ENCODE measurements at places on chromosomes 11 and 22. TPM values are rescaled to one million over a fixed set of nuclear protein-coding genes. Genes with fewer than 3 reads are reported as not detected.

Gene RFPL3
- total RNA-seq = not detected

Gene PNPLA5
- total RNA-seq = not detected

Gene TMEM45B
- not detected for total RNA-seq

Gene NPAT
- 22.9 TPM for total RNA-seq

Gene CAPN5
- total RNA-seq = 4.5 TPM

Gene NAALADL1
- total RNA-seq = not detected

GRCh38 chr11:69292221-69292648, 1.7 kb upstream of the MYEOV start:
- peak; percentile 67 for DNase-seq
- no peaks in the 10 kb centered on the region for H3K27me3 ChIP-seq
- no peak overlapping the region for H3K4me3 ChIP-seq
- H3K4me1 ChIP-seq = peaks cover 20% of the 10 kb centered on the region
- H3K27ac ChIP-seq = no peak overlapping the region
- no peaks in the 10 kb centered on the region for H3K36me3 ChIP-seq

DNA sequence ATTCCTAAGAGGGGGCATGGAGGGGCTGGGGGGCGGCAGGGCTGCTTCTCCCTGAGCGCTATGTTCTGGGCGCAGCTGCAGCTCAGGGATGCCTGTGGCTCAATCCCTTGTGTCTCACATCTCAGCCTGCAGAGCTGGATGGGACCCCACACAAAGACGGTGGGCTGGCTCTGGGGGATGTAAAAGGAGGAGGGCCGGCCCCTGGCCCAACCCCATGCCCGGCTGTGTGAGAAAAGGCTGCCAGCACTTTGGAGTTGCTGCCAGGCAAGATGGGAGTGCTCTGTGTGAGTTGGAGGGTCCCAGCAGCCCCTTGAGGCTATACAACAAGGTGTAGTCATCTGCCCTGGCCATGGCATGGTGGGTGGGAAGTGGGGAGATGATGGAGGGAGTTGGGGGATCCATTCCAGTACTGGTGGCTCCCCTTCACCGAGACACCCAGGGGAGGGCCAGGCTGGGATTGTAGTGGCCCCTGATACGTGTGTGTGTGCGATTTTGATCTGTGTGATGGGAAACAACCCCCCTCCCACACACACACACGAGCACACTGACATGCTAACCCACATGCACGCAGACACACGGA, 1.3 kb upstream of the TBX10 start:
- no peaks in the 10 kb centered on the region for H3K4me1 ChIP-seq
- DNase-seq = no peak
- H3K36me3 ChIP-seq = no peaks in the 10 kb centered on the region
- no peak overlapping the region for H3K27ac ChIP-seq
- no peak overlapping the region for H3K4me3 ChIP-seq

DNA sequence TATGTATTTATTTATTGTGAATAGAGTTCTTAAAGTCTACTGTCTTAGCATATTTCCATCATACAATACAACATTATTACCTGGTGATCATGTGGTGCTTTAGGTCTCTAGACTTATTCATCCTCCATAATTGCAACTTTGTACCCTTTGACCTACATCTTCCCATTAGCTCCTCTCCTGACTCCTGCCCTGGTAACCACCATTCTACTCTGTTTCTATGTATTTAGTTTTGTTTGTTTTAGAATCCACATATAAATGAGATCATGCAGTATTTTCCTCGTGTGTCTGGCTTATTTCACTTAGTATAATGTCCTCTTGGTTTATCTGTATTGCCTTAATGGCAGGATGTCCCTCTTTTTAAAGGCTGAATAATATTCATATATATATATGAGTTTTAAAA, 22.7 kb downstream of the NCAM1 start:
- DNase-seq = no peak
- no peaks in the 10 kb centered on the region for H3K27me3 ChIP-seq
- H3K4me1 ChIP-seq = no peaks in the 10 kb centered on the region

DNA sequence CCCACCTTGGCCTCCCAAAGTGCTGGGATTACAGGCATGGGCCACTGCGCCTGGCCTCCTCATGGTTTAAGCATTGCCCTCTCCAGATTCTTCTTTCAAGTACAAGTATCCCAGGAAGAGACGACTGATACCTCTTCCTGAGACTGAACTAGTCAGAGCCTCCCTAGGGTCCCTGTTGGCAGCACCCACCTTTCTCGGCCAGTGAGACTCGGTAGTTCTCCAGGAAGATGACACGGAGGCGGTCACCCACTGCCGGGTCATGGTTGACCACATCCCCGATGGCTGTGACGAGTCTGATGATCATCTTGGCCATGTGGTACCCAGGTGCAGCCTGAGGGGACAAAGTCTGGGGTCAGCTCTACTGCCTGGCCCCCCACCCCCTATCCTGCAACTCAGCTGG, 7.2 kb upstream of the RASGRP2 start:
- no peak for DNase-seq
- no peak overlapping the region for H3K4me3 ChIP-seq
- H3K36me3 ChIP-seq = no peaks in the 10 kb centered on the region
- H3K27me3 ChIP-seq = no peaks in the 10 kb centered on the region

DNA sequence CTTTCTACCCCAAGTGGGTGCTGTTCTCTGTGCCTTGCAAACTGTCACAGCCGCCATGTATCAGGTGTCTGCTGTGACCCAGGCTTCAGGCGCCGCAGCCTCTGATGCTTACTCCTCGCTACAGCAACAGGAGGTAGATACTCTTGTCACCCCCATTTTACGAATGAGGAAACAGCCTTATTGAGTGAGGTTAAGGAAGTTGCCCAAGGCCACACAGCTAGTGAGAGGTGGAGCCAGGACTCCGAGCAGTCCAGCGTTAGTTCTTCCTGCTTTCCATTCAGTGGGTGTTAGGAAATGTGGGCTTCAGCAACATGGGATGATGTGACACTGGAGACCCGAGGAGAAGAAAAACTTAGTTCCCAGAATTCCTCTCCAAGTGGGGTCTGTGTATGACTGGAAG, 14.3 kb downstream of the RNF215 start:
- H3K4me3 ChIP-seq = no peak overlapping the region
- no peak for DNase-seq
- no peaks in the 10 kb centered on the region for H3K36me3 ChIP-seq
- peaks cover 9% of the 10 kb centered on the region for H3K4me1 ChIP-seq
- H3K27ac ChIP-seq = no peak overlapping the region

GRCh38 chr11:35006389-35007128, 90.1 kb downstream of the PDHX start:
- peaks cover 22% of the 10 kb centered on the region for H3K4me1 ChIP-seq
- no peak for DNase-seq
- no peaks in the 10 kb centered on the region for H3K36me3 ChIP-seq
- no peak overlapping the region for H3K27ac ChIP-seq

Gene MS4A6E
- total RNA-seq = not detected

Gene CACNA1I
- not detected for total RNA-seq

GRCh38 chr22:16847271-16847670, 22.1 kb upstream of the XKR3 start:
- no peak for DNase-seq
- H3K4me1 ChIP-seq = no peaks in the 10 kb centered on the region
- no peak overlapping the region for H3K27ac ChIP-seq
- no peaks in the 10 kb centered on the region for H3K27me3 ChIP-seq

DNA sequence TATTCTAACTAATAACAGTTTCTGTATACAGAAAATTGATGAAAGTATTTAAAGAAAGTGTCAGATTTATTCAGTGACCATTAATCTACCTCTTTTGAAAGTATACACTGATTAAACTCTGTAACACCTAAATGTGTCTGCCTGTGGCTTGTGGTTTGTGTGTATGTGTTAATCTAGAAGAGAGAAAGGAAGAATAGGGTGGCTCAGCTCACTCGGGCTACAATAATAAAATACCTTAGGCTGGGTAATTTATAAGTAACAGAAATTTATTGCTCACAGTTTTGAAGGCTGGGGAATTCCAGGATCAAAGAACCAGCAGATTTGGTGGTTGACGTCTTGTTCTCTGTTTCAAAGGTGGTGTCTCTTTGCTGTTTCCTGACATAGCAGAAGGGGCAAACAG, 13.6 kb upstream of the OR5AS1 start:
- no peaks in the 10 kb centered on the region for H3K27me3 ChIP-seq
- no peak overlapping the region for H3K27ac ChIP-seq
- no peak overlapping the region for H3K4me3 ChIP-seq
- no peak for DNase-seq
- no peaks in the 10 kb centered on the region for H3K4me1 ChIP-seq

Gene DDX25
- not detected for total RNA-seq

Gene OR51G2
- not detected for total RNA-seq

- peak; percentile 21 for DNase-seq
- no peak overlapping the region for H3K4me3 ChIP-seq
- H3K27ac ChIP-seq = no peak overlapping the region
- no peaks in the 10 kb centered on the region for H3K36me3 ChIP-seq
- peaks cover 16% of the 10 kb centered on the region for H3K27me3 ChIP-seq
Measured at GRCh38 chr22:19604711-19605268, 80.6 kb upstream of the CLDN5 start.

- H3K27ac ChIP-seq = no peak overlapping the region
- no peaks in the 10 kb centered on the region for H3K4me1 ChIP-seq
- no peaks in the 10 kb centered on the region for H3K27me3 ChIP-seq
- no peak overlapping the region for H3K4me3 ChIP-seq
- DNase-seq = no peak
Measured at GRCh38 chr11:128741511-128741910, 47.6 kb downstream of the FLI1 start.

DNA sequence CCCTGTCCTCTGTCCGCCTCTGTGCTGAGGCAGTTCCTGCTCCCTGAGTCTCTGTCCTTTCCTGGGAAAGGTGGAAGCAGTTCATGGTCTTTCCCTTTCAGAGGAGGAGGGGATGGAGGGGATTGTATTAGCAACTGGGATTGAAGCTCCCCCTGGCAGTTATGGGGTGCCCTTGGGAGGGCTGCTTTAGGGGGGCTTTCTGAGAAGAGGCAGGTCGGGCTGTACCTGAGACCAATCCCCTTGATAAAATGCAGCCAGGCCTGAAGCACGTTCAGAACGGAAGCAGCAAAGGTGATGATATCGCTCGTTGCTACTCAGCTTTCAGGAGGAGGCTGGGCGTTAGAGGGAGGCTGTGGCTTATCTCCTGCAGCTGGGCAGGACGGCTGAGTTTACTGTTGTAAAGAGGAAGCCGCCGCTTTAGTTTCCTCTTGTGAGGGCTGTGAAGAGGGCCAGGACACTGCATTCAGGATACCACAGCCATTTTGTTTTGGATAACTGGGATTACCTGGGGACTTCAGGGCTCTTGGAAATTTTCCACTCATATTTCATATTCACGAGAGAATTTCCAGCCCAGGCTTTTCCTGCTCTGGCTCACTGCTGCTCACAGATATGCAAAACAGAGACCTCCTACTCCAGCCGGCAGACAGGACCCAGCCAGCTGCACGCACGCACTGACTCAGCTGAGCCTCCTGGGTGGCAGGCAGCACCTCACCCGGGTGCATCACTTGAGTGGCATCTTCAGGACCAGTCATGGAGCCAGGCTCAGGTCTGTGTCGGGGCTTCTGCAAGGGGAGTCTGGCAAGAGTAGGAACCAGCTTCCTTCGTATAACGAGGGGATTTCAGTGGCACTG, 798 bp downstream of the AMPD3 start:
- peak overlapping the region; percentile 57 for H3K4me3 ChIP-seq
- H3K27ac ChIP-seq = peak overlapping the region; percentile 87
- DNase-seq = peak; percentile 81
- H3K36me3 ChIP-seq = no peaks in the 10 kb centered on the region
- H3K27me3 ChIP-seq = no peaks in the 10 kb centered on the region
- H3K4me1 ChIP-seq = peaks cover 11% of the 10 kb centered on the region

Gene DEUP1
- total RNA-seq = not detected

Gene OR51B5
- total RNA-seq = 0.28 TPM

DNA sequence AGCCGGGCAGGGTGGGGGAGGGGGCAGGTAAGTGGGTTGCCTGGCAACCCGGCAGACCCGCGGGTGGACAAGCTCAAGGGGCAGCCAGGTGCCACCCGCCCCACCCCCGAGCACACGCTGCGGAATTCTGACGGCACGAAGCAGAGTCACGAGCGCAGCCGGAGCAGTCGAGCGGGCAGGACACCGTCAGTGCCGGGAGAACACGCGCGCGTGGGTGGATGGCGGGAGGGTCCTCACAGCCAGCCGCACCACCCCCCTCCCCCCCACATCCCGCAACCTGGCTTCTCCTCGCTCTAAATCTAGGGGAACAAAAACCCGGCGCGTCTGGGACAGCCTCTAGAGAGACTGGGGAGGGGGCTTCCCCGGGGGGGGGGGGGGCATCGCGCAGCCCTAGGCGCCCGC, 133.1 kb upstream of the HSD17B12 start:
- H3K4me3 ChIP-seq = no peak overlapping the region
- H3K27ac ChIP-seq = no peak overlapping the region
- peaks cover 3% of the 10 kb centered on the region for H3K27me3 ChIP-seq
- H3K4me1 ChIP-seq = no peaks in the 10 kb centered on the region
- no peak for DNase-seq

GRCh38 chr11:8018484-8019313, 31.6 kb downstream of the EIF3F start:
- DNase-seq = peak; percentile 61
- H3K27ac ChIP-seq = no peak overlapping the region
- peak overlapping the region; percentile 60 for H3K4me3 ChIP-seq
- no peaks in the 10 kb centered on the region for H3K4me1 ChIP-seq

GRCh38 chr11:81444297-81444696, 1289.4 kb downstream of the FAM181B start:
- no peak overlapping the region for H3K27ac ChIP-seq
- no peak overlapping the region for H3K4me3 ChIP-seq
- H3K4me1 ChIP-seq = no peaks in the 10 kb centered on the region
- H3K36me3 ChIP-seq = no peaks in the 10 kb centered on the region

- DNase-seq = no peak
- no peaks in the 10 kb centered on the region for H3K36me3 ChIP-seq
- H3K27ac ChIP-seq = no peak overlapping the region
- H3K27me3 ChIP-seq = no peaks in the 10 kb centered on the region
- H3K4me1 ChIP-seq = no peaks in the 10 kb centered on the region
- no peak overlapping the region for H3K4me3 ChIP-seq
Measured at GRCh38 chr11:94700622-94701021, 67.5 kb upstream of the AMOTL1 start.

DNA sequence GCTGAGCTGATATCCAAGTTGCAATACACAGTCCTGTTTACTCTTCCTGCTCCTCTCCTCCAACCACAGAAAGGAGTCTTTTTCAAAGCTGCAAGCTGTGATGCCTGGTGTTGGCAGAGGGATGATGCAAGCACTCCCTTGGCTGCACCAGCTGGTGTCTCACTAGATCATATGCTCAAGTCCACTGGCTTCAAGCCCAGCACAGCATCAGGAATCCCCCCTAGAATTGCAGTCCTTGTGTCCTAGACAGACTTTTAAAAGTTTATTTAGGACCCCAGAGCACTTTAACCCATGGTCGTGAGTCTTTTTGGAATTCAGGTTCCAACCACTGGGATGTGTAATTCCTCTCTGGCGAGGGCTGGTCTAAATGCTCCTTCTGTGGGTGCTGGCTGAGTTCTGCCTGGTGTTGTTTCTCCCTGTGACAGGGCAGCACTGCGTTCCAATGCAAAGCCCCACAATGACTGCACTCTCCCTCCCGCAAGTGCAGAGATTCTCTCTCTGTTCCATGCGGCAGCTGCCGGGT, 1.9 kb upstream of the HEPN1 start:
- no peak overlapping the region for H3K4me3 ChIP-seq
- no peaks in the 10 kb centered on the region for H3K27me3 ChIP-seq
- no peaks in the 10 kb centered on the region for H3K36me3 ChIP-seq
- peaks cover 5% of the 10 kb centered on the region for H3K4me1 ChIP-seq

- H3K27ac ChIP-seq = no peak overlapping the region
- no peaks in the 10 kb centered on the region for H3K36me3 ChIP-seq
- H3K4me3 ChIP-seq = no peak overlapping the region
- no peaks in the 10 kb centered on the region for H3K27me3 ChIP-seq
- no peaks in the 10 kb centered on the region for H3K4me1 ChIP-seq
- DNase-seq = no peak
Measured at GRCh38 chr11:41050791-41051190, 408.7 kb downstream of the LRRC4C start.
